HepG2 (cell line): ENCODE measurements at places on chromosomes 4 and X. TPM values are rescaled to one million over a fixed set of nuclear protein-coding genes. Genes with fewer than 3 reads are reported as not detected.
A peak's percentile ranks its signal among the peaks of the same experiment; 100 is the strongest.

The GATA1 gene
- polyA plus RNA-seq, result 0.05 TPM in 1 of 2 replicates, not detected in the other

The LANCL3 gene
- polyA plus RNA-seq, result not detected in 2 replicates

- DNase-seq, result no peak
Measured at GRCh38 chr4:151407018-151407417, 2.0 kb upstream of the FHIP1A start.

- no peak for DNase-seq
Measured at GRCh38 chrX:37754516-37754915, 25.3 kb upstream of the CYBB start.

GRCh38 chrX:153926552-153926857, 441 bp upstream of the ARHGAP4 start:
- DNase-seq, result no peak

The FGF13 gene
- 0.09 and 0.14 TPM in 2 replicates for polyA plus RNA-seq

The XAGE2 gene
- not detected in 2 replicates for polyA plus RNA-seq

DNA sequence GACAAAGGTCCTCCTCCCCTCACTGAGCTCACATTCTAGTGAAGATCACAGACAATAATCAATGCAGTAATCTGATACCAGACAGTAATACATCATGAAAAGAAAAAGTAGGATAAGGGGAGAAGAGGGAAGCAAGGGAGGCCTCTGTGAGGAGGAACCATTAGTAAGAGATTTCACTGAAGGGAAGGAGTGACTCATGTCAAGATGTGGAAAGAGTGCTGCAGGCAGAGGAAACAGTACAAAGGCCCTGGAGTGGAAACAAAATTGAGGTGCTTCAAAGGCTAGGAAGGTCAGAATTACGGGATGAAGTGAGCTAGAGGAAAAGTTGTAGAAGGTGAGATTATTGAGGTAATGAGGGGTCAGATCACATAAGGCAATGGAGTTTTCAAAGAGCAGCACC, 38.1 kb downstream of the LAMTOR3 start:
- no peak for DNase-seq

DNA sequence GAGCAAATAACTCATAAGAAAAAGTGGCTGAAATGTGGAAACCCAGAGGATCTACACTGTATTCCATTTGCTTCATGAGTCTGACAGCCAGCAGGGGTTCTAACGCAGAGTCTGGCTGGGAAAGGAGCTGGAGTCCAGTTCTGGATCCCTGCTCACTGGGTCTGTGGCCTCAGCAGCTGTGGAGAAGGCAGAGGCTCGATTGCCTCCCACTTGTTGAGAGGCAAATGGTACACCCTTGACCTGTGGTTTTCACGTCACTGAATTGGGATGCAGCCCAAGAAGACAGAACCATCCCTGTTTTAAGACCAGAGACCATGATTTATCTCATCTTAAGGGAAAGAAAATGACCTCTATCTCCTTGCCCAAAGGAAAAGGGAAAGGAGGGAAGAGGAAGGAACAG, 147.0 kb upstream of the NOCT start:
- DNase-seq, result no peak

DNA sequence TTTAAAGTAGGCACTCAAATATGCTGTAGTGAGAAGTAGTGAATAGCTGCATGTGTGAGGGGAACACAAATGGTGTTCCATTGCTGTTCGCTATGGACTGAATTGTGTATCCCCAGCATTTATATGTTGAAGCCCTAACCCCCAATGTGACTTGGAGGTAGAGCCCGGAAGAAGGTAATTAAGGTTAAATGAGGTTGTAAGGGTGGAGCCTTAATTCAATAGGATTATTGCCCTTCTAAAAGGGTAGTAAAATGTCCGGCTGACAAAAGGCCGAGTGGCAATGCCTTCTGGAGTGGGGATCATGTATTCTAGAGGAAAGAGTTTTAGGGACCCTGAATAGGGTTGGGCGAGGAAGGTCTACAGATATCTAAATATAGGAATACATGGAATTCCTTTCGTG, 168.9 kb upstream of the NUDT10 start:
- no peak for DNase-seq

DNA sequence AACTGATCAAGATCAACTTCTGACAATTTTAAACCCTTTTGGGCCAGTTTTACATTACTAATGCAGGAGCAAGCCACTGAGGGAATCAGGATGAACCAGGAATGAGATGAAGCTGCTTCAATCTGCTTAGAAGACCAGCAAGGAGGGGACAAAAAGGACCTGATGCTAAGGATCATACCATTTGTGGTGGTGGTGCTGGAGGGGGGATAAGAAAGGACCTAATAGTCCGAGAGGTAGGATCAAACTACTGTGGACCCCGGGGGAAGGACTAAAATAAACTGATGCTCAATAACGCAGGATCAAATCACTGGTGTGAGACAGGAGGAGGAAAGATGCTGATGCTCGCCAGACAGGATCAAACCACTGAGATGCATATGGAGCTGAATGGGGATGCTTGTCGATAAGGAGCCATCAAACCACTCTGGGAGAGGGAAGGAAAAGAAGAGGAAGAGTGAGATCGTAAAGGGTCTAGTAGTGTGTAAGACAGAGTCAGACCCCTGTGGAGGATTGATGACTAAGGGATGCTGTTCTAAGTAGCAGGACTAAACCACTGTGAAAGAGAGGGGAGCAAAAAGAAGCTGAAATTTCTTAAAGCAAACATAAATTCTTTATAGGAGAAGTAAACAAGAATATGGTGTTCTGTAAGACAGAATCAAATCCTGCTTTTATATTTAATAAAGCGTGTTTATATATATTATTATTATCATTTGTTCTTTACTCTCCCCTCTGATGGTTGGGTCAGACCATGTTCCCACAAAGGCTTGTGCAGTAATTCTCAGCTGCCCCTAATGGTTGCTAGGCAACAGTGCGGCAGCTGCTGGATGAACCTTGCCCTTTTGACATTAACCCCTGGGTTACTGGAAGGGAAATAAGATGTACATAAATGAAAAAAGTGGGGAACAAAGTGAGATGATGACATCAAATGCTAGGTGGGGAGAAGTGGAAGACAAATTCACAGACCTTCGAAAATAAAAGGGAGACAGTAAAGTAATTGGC, 432.5 kb upstream of the FGF16 start:
- peak; percentile 74 for DNase-seq

DNA sequence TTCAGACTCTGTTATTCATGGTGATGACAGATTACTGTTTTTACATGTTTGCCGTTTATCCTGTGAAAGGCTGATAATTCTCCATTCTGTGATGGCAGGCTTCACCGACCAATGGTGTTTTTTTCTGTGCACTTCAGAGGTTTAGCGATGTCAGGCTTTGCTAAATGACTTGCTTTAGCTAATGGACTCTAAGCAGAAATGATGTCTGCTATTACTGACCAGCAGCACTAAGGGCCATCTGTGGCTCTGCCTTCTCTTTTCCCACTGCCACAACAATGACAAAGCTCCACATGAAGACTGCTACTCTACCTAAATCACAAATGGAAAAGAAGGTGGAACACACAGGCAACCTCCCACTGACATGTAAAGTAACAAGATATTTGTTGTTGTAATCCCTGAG, 68.4 kb upstream of the ALB start:
- DNase-seq, result no peak

The ANKRD50 gene
- 2.4 and 2.9 TPM in 2 replicates for polyA plus RNA-seq

The HHIP gene
- polyA plus RNA-seq, result not detected in 2 replicates

GRCh38 chr4:99506781-99507180, 4.0 kb upstream of the C4orf17 start:
- no peak for DNase-seq

GRCh38 chrX:112611776-112612175, 68.0 kb downstream of the LHFPL1 start:
- no peak for DNase-seq

The PRSS12 gene
- 0.03 TPM in 1 of 2 replicates, not detected in the other for polyA plus RNA-seq

DNA sequence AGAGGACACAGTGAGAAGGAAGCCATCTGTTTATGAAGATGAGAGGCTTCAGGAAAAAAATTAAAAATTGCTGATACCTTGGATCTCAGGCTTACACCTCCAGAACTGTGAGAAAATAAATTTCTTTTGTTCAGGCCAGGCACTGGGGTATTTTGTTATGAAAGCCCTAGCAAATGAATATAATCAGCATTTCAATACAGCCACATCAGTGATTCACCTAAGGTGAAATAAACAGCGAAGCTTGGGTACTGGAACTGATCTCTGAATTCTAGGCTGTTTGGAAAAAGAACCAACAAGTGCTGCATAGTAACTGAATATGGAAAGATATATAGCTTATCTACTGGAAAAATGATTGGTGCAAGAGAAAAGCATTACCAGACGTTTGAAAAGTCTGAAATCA, 88.5 kb downstream of the PDS5A start:
- no peak for DNase-seq

The UGT2B15 gene
- polyA plus RNA-seq, result 0.07 and 0.11 TPM in 2 replicates

- DNase-seq, result peak; percentile 2
Measured at GRCh38 chrX:8364369-8365141, 100.1 kb upstream of the VCX3B start.

The PPID gene
- 14.1 and 15.4 TPM in 2 replicates for polyA plus RNA-seq

- no peak for DNase-seq
Measured at GRCh38 chr4:152678841-152679240, 956 bp downstream of the TMEM154 start.

The ERAS gene
- polyA plus RNA-seq, result 0.21 and 0.56 TPM in 2 replicates

DNA sequence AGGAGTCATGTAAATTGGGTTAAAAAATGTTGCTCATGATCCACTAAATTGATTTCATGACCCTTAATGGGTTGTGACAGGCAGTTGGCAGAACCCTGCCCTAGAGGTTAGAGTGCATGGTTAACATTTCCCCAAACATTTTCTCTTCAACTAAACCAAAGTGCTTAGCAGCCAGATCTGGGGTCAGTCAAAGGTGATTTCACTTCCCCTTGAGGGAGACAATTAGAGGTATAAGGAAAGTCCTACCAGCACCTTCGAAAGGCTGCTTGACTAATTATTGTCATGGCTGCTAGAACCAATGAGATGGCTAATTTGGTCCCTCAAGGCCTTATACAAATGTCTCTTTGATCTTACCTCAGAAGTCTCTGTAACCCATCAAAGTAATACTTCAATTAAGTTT, 30.9 kb upstream of the INTS6L start:
- no peak for DNase-seq

DNA sequence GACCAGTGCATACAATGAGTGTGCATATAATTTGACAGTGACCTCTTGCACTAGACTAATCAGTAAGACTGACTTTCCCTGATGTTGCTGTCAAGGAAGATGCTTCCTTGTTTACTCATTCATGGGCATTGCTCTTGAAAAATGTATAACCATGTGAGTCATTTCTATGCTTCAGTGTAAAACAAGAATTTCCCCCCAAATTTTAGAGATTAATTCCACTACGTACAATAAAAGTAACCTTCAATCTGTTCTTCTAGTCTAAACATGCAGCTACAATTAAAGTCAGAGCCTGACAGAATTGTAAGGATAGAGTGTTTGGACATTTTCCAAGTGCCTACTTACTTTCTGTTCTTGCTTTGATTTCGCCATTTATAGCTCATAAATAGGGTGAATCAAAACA, 935.7 kb downstream of the RAPGEF2 start:
- no peak for DNase-seq
